Hindlimb muscle (tissue), 1 donor: ENCODE measurements at places on chromosomes 16 and 17.

GRCh38 chr16:83799336-83799735 lies 8.4 kb upstream of the HSBP1 start:
- no peak for DNase-seq

DNA sequence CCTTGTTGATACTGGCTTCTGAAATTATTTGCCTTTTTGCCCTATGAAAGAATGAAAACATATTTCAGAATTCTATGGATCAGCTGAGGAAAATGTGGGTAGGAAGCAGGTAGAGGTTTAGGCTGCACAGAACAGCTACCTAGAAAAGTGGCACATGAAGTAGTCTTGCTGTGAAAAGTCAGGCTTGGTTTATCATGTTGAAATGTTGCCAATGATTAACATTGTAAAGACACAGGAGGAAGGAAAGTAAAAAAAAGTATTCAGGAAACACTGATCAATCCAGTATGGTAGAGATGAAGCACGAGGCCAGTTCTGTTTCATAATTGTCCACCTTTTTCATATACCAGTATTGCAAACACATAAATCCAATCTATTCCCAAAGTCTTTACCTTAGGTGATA lies 29.9 kb downstream of the ABCA6 start:
- DNase-seq: no peak

DNA sequence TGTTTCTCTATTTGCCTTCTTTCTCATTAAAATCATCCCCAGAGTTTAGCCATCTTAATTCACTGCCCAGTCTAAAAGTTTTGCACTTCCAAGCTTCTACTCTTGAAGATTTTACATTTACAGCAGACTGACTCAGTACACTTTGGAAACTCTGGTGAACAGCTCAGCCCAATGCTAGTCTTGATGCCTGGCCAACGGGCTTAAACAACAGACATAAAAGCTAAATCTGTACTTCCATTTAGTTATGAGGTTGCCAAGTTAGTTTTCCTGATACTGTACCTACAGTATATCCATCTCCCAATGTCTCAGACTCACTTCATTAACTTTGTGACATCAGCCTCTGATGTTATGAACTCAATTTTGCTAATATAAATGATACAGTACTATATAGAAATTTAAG lies 891.8 kb upstream of the SOX9 start:
- DNase-seq: peak; percentile 63

DNA sequence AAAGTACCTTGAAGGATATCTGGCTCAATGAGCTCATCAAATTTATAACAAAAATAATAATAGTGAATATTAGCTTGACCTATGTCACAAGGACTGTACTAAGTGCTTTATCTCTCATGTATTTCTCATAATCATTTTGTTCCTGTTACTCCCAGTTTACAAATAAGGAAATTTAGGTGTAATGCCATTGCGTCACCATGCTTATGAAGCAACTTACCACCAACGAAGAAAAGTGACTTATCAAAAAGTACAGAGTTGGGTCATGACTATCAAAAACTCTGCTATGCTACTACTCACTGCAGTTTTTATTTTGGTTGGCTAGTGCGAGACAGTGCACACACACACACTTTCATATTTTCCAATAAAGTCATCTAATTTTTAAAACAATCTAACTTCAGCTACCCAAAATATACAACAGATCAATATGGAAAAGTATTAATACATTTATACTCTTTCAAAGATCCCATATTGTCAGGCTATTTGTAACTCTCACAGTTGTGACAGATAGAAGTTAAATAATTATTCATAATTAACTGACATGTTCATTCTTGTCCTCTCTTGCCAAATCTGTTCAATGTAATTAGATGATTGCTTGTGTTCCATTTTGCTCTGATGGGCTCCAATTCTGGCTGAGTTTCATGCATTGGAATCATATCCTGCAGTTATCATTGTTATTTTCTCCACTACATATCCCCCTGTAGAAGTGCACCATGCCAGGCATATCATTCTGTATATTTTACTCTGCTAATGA lies 119.4 kb downstream of the KCNJ2 start:
- no peak for DNase-seq

- DNase-seq: no peak
Observed at GRCh38 chr16:52318302-52319009, 228.5 kb downstream of the TOX3 start.

DNA sequence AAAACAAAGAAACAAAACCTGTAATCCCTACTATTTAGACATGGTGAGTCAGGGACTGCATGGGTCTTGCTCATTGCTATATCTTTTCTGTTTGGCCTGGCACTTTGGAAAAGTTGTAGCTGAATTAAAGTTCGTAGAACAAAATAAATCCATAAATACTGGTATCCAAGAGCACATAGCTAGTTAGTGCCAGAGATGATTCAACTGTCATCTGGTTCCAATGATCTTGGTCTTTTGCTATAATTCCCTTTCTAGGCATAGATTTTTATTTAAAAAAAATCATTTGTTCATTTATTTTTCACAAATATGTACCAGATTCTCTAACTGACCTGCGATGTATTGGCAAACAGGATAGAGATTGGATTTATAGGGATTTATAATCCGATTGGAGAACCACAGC lies 1436.1 kb upstream of the GOT2 start:
- peak; percentile 22 for DNase-seq

- DNase-seq: no peak
Observed at GRCh38 chr16:25823891-25824290, 132.1 kb downstream of the HS3ST4 start.

GRCh38 chr17:7589204-7589868 lies 558 bp downstream of the SOX15 start:
- DNase-seq: peak; percentile 92

- no peak for DNase-seq
Observed at GRCh38 chr17:72244956-72245355, 124.1 kb downstream of the SOX9 start.

- DNase-seq: no peak
Observed at GRCh38 chr17:16250635-16251034, 33.6 kb downstream of the PIGL start.

- no peak for DNase-seq
Observed at GRCh38 chr17:58375256-58375655, 23.3 kb upstream of the SUPT4H1 start.

DNA sequence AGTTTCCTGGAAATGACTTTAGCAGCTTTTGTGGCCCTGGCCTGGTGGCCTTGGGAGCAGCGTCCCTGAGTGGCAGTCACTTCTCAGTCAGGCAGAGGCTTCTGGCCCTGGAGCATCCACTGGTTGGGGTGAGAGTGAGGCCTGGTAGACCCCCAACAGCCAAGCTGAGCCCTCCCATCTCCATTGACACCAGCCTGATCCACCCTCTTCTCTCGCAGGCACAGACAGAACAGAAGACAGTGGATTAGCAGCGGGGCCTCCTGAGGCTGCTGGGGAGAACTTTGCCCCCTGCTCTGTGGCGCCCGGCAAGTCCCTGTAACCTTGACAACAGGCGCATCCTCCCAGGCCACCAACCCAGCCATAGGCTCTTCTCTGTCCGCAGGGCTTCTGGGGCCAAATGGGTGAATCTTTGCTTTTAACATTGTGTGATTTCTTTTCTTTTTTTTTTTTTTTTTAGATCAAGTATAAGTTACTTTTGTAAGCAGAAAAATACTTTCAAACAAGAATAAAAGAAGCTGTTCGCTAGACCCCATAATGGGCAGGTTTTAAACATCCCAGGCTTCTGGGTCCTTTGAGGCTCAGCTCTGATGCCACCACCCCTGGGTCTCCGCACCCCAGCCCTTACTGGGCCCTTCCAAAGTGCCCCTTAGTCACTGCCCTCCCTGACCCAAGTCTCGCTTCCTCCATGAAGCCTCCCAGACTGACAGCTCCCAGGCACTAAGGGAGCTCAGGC lies 12.7 kb upstream of the FLYWCH1 start:
- DNase-seq: no peak
